ENCODE measurements at places on chromosomes 1 and 21.

DNA sequence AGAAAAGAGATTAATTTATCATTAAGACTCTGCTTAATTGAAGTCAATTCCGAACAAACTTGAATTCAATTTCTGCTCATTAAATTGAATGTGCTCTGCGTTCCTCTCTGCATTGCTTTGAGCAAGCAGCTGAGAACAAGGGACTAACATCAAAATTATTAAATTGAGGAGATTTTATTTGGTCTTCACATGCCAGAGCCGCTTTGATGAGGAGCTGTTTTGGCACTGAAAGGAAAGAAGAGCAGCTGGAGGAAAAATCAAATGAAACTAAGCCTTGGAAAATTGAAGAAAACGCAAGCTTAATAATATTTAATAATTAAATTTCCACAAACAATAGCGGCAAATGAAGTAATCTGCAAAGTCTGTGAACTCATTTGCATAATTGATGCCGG, 222.0 kb upstream of the PKN2 start:
- DNase-seq, result no peak

DNA sequence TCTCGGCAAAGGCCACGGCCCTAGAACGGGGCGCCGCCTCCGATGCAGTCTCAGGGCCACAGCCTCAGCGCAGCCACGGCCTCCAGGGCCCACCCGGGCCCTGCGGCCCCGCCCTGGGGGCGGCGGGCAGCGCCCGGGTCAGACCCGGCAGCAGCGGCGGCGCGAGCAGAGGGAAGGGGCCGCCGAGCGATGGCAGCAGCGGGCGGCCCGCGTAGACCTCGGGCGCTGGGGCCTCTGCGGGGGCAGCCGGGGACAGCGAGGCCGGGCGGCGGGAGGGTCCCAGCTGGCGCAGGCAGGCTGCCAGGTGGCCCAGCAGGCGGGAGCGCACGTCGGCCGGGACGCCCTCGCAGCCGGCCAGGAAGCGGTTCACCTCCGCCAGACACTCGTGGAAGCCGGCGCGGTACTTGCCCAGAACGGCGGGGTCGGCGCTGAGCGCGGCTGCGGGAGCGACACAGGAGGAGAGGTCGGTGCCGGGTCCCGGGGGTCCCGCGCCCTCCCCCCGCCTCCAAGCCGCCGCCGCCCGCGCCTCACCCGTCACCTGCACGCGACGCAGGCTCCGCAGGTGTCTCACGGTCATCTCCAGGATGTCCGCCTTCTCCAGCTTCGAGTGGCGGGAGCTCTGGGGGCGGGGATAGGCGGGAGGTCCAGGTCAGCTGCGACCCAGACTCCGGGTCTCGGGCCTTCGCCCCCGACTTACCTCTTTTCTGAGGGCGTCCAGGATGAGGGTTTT, 737 bp downstream of the HES4 start:
- DNase-seq, result peak; percentile 9

GRCh38 chr1:27161594-27161993, 6.7 kb upstream of the SLC9A1 start:
- no peak for DNase-seq

GRCh38 chr1:243917177-243917862, 67.3 kb upstream of the AKT3 start:
- no peak for DNase-seq

GRCh38 chr1:24547195-24547594, 8.7 kb upstream of the NCMAP start:
- DNase-seq, result no peak

DNA sequence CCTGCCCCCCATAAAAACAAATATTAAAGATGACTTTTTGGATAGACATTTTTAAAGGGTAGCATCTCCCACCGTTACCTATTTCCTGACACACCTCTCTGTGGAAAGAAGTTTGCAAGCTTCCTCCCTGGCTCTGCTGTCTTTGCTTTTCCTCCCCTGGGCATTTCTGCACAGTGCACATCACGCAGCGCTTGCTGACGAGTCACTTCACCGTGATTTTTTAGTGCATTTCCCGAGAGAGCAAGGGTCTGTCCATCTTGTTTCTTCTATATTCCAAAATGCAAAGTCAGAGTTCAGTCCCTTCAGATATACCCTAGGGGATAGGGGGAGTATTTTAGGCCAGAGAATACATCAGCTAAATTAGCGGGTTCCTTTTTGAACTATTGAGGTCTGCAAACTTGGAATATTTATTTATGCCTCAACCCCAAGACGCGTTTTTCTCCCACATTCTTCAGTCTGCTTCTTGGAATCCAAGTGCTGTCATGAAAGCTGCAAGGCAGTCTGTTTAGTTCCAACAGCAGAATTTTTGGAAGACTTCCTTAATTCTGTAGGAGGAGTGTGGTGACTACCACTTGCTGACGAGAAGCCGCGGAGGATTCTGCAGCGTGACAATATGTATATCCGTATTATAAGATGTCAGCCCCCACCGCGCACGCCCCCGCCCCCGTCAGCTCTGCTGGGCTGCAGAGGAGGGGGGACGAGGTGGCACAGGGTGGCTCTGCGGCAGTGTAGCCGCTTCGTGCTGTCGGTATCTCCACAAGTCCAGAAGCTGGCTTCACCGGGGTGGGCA, 22.4 kb downstream of the SMYD2 start:
- DNase-seq, result no peak

DNA sequence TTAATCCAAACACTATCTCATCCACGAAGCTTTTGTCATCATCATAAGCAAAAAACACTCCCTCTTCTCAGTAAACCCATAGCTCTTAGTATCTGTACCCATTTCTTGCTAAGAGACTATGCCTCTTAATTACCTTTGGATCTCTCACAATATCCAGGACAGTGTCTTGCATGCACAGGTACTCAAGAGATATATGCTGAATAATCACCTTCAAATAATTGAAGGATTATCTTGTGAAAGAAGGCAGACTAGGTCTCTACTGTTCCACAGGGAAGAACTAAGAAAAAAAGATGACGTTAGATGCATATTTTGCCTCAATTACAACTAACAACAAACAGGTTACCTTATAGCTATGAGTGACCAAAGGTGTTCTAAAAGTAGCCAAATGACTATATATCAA, 11.5 kb downstream of the FOXJ3 start:
- no peak for DNase-seq

- DNase-seq, result peak; percentile 68
Observed at GRCh38 chr1:25217015-25217414, 15.3 kb downstream of the SYF2 start.

DNA sequence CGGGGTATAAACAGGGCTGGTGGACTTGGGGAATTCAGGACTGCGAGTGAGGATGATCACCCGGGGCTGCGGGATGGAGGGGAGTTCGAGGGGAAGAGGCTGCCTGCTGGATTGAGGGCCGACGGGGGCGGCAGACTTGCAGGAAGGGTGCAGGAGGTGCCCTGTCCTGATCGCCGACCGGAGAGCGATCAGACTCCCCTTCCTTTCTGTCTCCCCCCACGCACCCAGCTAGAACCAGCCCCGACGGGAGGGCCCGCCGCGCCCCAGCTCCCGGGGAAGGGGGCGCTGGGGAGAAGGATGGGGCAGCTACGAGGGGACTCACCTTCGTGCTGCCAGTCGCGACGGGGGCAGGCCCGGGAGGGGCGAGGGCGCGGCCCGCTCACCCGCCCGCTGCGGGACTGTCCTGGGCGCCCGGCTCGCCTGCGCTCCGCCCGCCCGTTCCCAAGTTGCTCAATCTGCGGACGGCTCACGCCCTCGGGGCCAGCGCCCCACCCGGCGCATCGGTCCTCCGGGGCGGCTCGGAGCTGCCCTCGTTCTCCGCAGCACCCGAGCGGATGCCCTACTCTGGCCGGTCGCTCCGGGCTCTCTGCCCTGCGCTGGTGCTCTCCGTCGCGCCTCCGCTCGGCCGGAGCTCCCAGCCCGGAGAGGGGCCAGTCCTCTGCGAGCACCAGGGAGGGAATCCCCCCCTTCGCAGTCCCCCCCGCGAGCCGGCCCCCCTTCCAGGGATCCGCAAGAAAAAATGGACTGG, at the start of gene RSPO1:
Gene RSPO1 (minus strand): TSS at position 649 of the 748 bp plus-strand sequence. CDS start 5,231 bp downstream, outside the sequence.
- DNase-seq, result no peak

DNA sequence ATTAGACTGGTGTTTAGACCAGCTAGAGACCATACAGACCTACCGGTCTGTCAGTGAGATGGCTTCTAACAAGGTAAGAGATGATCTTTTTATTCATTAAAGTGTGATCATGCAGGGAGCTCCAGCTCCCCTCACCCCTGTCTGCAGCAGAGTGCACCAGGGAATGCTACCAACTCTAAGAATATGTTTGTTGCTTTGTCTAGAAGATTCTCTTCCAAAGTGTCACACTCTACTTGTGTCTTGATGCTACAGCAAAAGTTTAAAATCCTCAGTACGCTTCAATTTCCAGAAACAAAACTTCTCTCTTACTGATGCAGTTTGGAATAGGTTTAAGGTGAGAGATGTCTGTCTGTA, 201.4 kb upstream of the SGIP1 start:
- DNase-seq, result no peak

GRCh38 chr1:204344665-204345355, 14.9 kb downstream of the PLEKHA6 start:
- DNase-seq, result no peak

DNA sequence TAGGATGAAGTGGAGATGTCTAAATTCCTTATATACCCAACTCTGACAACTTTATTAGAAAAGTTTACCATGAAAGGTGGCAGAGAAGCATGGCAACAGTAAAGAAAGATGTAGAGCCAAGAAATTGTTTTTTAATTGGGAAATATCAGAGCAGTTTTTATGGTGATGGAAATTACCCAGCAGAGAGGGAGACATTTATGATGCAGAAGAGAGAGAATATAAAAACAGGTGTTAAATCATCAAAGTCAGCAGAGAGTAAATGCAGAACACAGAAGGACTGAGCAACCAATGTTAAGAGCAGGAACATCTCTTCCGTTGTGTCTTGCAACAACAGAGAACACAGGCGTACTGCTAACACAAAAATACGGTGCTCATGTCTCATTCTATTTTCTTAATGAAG, 28.2 kb downstream of the WARS2 start:
- DNase-seq, result no peak

GRCh38 chr1:188715566-188715965, 1762.1 kb downstream of the BRINP3 start:
- no peak for DNase-seq

- no peak for DNase-seq
Observed at GRCh38 chr1:213783893-213784292, 203.9 kb upstream of the PROX1 start.

- no peak for DNase-seq
Observed at GRCh38 chr1:241972703-241973369, 15.3 kb downstream of the BECN2 start.

DNA sequence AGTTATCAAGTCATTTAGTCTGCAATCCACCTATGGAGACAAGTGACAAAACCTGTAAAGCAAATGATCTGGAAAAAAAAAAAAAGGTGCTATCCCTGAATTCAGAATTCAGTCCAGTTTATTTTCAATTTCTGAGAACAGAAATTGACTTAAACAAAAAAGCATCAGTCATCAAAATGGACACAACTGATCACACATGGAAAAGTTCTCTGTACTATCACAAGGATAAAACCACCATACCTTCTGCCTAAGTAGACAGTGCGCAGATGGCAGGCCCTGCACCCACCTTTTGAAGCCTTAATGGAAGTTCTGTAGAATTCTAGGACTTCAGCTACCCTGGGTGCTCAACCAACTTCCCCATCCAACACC, 3.5 kb downstream of the PABPC4 start:
- no peak for DNase-seq

GRCh38 chr1:150619576-150620509, 9.6 kb downstream of the ENSA start:
- DNase-seq, result peak; percentile 93

- DNase-seq, result peak; percentile 66
Observed at GRCh38 chr1:172906778-172907592, 143.8 kb downstream of the TNFSF18 start.
